ENCODE measurements at places on chromosomes 16 and 17.
A peak's percentile ranks its signal among the peaks of the same experiment; 100 is the strongest.

DNA sequence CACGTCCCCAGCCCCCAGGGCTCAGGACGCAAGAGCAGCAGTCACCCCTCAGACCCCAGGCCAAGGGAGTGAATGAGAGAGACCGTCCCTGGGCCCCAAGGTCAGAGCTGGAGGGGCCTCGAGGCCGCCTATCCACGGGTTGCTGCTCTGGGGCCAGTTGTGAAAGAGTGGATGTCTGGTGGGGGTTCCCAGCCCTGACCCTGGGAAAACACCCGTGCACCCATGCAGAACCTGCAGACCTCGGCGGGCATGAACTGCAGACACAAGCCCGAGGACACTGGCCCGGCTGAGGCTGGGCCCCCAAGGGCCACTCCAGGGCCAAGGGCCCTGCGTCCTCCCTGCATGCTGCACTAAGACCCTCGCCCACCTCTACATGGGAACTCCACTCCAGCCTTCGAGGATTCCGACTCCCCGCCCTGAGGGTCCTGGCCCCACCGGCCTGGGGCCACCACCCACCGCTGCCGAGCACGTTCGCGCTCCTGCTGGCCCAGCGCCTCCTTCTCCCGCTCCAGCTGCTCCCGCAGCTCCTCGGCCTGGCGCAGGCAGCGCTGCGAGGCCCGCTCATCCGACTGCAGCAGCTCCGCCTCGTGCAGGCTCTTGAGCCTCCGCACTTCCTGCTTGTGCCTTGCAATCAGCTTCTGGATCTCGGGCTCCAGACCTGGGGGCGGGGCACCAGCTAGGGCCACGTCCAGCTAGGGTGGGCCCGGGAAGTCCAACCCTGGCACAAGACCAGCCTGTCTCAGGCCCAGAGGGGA is 27.6 kb upstream of the AATK start:
- no peak for DNase-seq

- no peak for DNase-seq
Measured at GRCh38 chr17:66655861-66656260, 179.1 kb upstream of the CACNG5 start.

- no peak for DNase-seq
Measured at GRCh38 chr17:80922580-80923160, 69.0 kb upstream of the CHMP6 start.

DNA sequence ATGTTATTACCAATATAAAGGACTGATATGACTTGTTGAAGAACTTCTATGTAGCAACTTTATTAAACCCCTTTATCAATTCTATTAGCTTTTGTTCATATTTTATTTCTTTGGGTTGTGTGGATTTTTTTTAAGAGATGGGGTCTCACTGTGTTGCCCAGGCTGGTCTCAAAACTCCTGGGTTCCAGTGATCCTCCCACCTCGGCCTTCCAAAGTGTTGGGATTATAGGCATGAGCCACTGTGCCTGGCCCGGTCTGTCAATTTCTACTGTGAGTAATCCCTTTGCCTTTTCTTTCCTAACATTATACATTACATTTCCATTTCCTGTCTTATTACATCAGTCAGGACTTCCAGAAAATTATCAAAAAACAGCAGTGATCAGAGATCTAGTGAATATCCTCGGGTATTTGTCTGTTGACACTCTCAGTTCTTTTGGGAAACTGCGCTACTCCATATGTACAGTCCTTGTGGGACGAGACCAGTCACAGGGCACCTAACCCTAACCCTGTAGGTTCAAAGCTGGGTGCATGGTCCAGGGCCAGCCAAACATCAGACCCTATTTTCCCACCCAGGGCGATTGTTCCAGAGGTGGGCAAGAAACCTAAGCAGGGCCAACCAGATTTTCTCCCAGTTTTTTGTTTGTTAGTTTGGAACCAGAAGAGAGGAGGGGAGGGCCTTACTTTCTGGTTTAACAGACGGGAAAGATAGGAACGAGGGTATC is 1.7 kb upstream of the SLC47A1 start:
- DNase-seq = no peak

GRCh38 chr17:5241861-5242671 is 7.4 kb upstream of the SCIMP start:
- DNase-seq = no peak

- no peak for DNase-seq
Measured at GRCh38 chr17:77973953-77974352, 15.4 kb downstream of the TNRC6C start.

- no peak for DNase-seq
Measured at GRCh38 chr17:30375661-30376060, 3.1 kb upstream of the CPD start.

GRCh38 chr17:44990994-44991393 is 22.9 kb upstream of the C1QL1 start:
- no peak for DNase-seq

DNA sequence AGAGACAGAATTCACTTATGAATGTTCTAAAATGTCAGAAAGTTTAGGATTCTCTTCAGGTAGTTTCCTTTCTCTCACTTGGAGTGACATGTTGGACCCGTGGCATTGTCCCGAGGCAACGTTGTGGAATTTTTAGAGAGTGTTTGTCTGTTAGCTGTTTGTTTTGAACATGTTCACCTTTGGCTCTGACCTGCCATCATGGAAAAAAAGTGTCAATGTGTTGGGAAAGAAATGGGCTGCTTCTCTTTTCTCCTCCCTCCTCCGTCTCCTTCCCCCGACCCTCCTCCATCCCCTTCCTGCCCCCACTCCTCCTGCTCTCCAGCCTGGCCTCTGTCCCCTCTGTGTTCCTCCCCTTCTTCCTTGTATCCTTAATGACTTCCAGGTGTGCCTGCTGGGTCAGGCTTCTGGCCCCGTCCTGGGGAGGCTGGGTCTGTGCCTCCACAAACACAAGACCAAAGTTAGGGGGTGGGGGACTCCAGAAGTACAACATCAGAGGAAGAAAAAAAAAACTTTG is 463.1 kb downstream of the MAF start:
- no peak for DNase-seq

- DNase-seq = no peak
Measured at GRCh38 chr16:88468275-88469129, 15.4 kb downstream of the ZFPM1 start.

GRCh38 chr17:42131981-42132432 is 9.4 kb downstream of the HSPB9 start:
- DNase-seq = no peak

DNA sequence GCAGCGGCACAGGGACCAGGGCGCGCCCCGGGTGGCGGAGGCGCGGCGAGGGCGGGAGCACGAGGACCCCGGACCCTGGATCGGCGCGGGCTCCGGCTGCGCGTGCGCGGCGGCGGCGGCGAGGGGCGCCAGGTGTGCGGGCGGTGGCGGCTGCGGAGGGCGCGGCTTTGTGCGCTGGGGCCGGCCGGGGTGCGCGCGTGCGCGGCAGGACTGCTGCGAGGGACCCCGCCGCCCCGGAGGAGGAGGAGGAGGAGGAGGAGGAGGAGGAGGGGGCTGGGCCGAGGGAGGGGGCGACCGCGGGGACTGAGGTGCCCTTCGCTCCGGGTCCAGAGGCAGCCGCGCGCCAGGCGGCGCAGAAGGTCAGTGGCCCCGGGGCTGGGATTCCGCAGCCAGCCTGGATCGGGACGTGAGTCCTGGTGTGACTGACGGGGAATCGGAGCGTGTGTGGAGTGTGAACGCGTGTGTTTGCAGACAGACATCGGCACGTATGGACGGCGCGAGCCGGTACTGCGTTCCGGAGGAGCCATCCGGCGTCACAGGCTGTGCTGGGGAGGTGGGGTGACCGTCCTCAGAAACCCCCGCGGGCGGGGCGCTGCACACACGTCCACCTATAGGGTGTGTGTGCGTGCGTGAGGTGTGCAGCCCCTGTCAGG is 19.5 kb upstream of the RAP1GAP2 start:
- DNase-seq = no peak

GRCh38 chr17:77200711-77201110 is 59.9 kb downstream of the SEC14L1 start:
- no peak for DNase-seq

GRCh38 chr17:9968881-9969280 is 63.8 kb upstream of the RCVRN start:
- no peak for DNase-seq

DNA sequence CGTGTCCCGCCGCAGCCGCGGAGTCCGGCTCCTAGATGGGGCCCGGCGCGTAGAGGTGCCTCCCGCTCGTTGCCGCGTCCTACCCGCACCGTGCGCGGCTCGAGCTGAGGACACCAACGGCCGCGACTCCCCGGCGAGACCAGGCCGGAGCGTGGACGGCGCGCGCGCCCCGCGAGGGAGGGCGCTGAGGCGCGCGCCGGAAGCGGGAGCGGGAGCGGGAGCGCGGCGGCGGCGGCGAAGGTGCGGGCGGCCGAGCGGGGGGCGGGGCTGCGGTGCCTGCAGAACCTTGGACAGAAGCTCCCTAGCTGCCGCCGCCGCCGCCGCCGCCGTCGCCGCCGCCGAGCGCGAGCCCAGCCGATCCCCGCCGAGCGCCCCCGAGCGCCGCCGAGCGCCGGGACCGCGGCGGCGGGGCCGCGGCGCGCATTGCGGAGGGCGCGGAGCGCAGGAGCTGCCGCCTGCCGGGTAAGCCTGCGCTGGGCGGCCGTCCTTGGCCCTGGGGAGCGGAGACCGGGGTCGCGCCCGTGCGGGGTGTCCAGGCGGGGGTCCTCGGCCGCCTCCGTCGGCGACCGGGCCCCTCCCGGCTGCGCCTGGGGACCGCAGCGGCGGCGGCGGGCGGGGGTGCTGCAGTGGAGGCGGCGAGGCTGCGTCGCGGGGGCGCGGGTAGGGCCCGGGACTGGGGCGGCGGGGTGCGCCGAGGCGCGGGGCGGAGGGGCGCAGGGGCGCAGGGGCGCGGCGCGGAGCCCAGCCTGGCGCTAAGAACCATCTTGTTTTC is at the start of gene CDK5R1:
Gene CDK5R1, plus strand, starts transcription at position 293 of the 772 bp plus-strand sequence. CDS start 628 bp downstream, outside the sequence.
- no peak for DNase-seq

- no peak for DNase-seq
Measured at GRCh38 chr17:76937238-76937637, 69.0 kb downstream of the MGAT5B start.

DNA sequence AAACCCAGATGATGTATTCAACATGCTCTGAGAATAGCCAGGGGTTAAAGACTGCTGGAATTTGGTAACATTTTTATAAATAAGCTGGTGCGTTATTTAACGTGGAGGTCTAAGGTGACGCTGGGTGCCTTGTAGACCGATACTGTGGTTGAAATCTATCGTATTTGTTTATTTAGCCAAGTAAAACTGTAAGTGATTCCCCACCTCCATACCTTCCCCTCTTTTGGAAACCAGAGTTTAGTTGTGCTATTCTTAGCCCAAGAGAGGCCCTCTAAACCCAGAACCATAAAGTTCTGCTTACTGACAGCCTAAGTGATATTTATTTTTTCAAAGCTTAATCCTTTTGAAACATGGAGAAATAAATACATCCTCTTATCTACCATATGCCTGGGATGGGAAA is 744.5 kb downstream of the WWOX start:
- no peak for DNase-seq

GRCh38 chr16:30741461-30741914 is 6.7 kb upstream of the PHKG2 start:
- DNase-seq = no peak

GRCh38 chr17:37740915-37741314 is 3.9 kb downstream of the HNF1B start:
- DNase-seq = no peak

- DNase-seq = peak; percentile 65
Measured at GRCh38 chr17:78828470-78829185, 12.0 kb downstream of the USP36 start.

- DNase-seq = no peak
Measured at GRCh38 chr17:7849130-7849750, 5.6 kb upstream of the TMEM88 start.

DNA sequence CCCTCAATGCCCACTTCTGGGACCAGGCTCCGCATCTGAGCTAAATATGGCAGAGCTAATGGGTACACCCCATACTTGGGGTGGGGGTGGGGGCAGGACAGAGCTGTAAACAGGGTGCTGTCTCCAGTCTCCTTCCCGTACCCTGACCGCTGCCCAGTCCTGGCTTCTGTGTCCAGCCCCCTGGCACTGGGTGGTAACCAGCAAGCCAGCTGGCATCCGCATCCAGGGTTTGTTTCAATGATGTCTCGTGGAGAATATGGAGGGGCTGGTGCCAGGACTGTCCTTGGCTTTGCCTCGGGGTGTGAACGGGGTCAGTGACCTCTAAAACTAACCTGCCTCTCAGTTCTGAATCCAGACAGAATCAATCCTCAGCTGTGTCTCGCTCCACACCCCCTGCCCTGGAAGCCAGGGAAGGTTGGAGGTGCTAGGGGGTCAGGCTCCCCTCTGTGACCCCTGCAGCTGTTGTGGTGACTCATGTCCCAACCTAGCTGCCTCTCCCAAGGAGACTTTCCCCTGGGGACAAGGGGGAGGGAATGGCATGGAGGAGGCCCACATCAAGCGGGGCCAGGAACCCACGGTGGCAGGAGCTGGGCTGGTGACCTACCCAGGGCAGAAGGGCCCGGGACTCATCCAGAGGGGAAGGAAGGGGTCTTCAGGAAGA is 1.5 kb upstream of the PNMT start:
- DNase-seq = peak; percentile 85

GRCh38 chr16:47732523-47733111 is 271.5 kb downstream of the PHKB start:
- no peak for DNase-seq

- no peak for DNase-seq
Measured at GRCh38 chr17:78821961-78822360, 18.7 kb downstream of the USP36 start.

DNA sequence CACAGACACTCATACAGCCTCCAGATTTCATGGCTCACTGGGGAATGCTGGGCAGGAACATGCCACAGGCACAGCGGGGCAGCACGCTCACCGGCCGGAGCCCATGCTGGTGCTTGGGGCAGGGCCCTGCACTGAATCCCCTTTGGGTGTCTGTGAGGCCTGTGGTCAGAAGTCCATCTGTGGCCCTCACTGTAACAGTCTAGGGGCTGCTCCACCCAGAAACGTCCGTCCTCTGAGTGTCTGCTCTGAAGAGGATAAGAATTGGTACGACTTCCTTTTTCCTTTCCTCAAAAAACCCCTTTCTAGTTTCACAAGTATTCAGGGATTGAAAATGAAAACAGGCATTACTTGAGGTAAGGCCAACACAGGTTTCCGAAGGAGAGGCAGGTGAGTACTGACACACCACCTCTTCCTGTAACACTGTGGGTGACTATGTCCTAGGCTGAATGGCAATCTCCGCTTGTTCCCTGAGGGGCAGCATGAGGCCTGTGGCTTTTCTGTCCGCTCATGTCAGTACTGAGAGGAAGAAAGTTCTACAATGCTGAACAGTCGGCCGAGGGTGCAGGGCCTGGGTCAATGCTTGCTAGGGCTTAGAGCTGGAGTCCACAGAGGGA is 42.5 kb downstream of the TMEM11 start:
- DNase-seq = no peak

DNA sequence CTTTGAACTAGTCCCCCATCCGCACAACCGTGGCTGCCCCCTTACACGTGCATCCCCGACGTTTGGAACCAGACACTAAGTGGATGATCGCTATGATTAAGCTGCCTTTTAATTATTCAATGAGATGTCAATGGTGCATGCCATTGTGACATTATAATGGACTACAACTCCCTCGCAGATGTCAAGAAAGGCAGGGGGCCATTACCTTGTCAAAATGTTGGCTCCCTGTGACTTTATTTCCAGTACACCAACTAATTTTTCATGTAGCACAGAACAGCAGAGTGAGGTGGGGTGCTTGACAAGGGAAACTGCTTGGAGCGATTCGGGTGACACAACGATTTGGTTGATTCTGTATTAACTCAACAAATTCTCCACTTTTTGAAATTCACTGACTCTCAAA is 26.5 kb downstream of the ASIC2 start:
- no peak for DNase-seq
